Activated T-helper 17 cell treated with anti-CD3 and anti-CD28 coated beads, Interleukin-2, amount 50 U/mL, for 72 hours (primary cell): ENCODE measurements at places on chromosomes 13 and 19.
A peak's percentile ranks its signal among the peaks of the same experiment; 100 is the strongest.

DNA sequence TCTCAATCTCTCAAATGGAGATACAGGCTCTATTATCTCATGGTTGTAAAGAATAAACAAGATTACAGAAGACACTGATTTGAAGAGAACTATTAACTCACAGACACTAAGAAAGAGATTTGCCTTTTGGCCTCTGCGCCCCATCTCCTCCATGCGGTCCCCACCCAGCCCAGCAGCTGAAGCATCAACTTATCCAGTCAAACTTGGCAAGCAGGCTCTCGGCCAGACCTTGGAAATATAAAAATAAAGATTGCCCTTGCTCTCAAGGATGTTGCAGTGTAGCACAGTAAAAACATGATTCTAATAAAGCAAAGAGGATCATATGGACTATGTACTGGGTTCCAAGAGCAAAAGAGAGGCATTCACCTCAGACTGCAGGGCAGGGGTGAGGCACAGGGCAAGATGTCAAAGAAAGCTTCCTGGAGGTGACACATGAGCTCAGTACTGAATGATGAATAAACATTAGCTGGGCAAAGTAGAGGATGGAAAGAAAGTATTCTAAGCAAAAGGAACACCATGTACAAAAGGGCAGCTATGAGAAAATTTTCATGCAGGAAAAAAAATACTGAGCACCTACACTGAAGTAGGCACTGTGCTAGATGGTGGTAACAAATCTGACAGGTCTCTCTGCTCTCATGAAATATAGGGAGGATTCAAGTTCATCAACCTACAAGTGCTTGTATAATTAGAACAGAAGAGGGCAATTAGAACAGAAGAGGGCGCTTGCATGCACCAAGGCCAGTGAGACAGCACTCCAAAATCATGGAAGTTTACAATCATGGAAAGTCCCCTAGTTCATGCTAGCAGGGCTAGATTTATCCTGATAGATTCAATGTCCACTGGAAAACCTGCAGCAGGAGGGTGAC is 85.0 kb downstream of the SACS start:
- no peak for ATAC-seq

- no peak for ATAC-seq
These were observed 41.2 kb upstream of the LSM14A start for GRCh38 chr19:34131100-34131499.

DNA sequence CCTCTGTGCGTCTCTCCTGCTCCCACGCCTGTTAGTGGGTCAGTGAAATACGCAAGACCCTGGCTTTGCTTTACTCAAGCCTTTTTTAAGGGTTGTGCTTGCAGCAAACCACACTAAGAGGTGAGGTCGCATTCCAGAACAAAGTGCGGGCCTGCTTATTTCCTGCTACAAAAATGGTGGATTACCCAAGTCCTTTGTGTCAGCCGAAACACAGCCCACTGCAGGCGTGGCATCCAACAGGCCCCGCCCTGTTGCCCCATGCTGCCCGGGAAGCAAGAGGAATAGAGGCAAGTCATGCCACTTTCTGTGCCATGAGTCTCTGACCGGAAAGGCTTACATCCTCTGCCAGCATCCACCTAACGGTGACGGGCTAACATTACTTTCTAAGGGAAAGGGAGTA is 7.7 kb upstream of the IRS2 start:
- no peak for ATAC-seq

DNA sequence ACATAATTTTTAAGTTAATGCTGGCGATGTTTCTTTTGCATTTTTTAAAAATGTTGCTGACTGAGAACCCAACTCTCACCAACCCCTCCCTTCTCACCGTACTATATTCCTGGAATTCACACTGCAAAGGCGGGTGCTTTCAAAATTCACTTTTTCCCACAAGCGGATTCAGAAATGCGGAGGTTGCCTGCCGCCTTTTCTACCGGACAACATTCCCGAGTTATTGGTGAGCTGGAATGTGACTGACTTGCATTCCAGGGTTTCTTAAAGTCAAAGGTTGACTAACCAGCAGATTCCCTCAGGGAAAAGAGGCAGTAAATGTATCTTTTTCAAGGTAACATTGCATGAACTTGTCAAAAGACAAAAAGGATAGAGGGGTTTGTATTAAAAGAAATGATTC is 113.3 kb downstream of the RAB20 start:
- ATAC-seq = no peak

GRCh38 chr19:43265664-43266025 is 3.7 kb downstream of the PSG9 start:
- ATAC-seq = no peak

DNA sequence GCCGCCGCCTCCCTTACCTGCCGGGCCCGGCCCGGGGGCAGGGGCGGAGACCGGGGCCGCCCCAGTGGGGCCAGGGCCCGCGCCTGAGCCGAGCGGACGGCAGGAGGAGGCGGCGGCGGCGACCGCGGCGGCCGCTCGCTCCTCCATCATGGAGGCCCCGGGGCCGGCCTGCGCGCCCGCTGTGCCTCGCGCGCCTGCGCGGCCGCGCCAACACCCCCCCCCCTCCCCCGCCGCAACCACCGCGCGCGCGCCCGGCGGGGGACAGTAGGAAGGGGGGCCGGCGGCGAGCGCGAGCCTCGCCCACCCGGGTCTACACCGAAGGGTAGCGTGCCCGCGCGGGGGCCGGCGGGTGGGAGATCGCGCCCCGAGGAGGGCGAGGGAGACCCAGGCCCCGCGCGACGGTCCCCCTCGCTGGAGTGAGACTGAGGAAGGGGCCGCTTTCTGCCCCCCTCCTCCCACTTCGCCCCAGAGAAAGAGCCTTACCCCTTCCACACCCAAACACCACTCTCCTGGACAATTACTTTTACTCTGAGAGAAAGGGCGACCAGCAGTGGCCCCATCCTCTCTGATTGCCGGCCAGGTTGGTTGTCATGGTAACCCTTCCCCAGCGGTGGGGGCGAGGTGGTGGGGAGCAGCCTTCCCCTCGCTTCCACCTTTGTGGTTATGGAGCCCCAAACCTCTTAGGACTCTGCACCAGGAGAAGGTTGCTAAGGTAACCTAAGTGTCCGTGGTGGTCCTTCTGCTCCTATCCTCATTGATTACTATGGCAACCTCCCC is at the start of gene STRN4:
Gene STRN4, minus strand, starts transcription at position 170 of the 777 bp plus-strand sequence. Its CDS starts 20 bp downstream, at position 150.
- peak; percentile 75 for ATAC-seq

GRCh38 chr19:28010656-28011055 is 1202.3 kb downstream of the UQCRFS1 start:
- no peak for ATAC-seq

- ATAC-seq = no peak
These were observed 56.1 kb upstream of the F7 start for GRCh38 chr13:113049521-113049941.

GRCh38 chr13:99290894-99291293 is 16.3 kb downstream of the GPR183 start:
- peak; percentile 71 for ATAC-seq

DNA sequence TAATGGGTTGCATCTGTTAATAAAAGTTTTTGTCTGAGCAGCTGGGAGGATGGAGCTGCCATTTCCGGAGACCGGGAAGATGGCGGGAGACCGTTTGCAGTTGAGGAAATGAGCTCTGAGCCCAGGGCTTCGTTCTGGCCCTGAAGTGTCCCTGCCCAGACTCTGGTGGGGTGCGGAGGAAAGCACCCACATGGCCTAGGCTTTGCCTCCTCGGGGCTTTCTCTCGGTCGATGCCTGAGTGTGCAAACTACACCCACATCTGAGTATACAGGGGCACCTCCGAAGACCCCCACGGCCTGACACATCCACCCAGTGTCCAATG is 15.6 kb upstream of the NANOS3 start:
- peak; percentile 18 for ATAC-seq

DNA sequence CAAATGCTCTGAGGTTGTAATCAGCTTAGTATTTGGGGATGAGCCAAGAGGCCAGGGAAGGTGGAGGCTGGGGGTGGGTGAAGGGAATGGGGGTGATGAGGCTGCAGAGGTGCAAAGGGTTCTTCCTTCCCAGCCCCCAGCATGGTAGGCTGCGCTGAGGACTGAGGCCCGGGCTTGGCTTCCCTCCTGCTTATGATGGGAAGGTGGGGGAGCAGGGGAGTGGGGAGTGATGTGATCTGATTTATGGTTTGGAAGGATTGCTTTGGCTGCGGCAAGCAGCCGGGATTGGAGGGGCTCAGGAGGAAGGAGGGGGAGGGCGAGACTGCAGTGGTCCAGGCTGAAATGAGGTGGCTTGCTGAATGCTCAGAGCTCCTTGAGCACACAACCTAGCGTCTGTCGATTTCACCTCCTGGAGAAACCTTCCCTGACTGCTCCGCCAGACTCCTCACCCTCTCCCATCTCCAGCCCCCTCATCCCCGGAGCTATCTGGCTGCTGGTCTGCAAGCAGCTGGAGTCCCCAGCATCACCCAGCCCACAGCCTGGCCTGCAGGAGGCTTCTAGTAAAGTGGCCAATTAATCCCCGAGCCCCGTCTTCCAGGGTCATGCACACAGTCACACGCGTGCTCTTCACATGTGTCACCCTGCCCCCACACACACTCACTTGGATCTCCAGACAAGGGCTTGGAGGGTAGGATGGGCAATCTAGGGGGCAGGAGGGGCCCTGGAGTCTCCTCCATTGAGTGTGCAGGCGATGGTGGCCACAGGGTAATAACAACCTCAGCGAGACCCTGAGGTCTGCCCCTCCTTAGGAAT is 757 bp upstream of the CLEC11A start:
- ATAC-seq = no peak

DNA sequence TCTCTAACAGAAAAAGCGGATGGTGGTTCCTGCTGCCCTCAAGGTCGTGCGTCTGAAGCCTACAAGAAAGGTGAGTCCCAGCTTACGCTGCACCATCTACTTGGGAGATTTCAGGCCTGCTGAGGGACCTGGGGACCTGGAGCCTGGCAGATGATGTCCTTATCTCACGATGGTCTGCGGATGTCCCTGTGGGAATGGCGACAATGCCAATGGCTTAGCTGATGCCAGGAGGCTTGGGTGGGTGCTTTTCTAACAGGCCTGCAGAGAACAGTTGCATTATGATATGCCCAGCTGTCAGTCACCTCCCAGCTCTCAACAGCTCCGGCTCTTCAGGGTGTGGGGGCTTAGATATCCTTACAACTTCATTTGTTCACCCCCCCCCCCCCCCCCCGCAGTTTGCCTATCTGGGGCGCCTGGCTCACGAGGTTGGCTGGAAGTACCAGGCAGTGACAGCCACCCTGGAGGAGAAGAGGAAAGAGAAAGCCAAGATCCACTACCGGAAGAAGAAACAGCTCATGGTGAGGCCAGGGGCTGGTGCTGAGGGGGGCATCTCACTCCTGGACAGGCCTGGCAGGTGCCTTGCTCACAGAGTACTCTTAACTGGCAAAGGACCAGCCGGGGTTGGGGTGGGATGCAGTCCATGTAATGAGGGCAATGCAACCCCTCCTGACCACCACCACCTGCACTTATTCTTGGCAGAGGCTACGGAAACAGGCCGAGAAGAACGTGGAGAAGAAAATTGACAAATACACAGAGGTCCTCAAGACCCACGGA is 3.8 kb downstream of the RPL13A start:
- ATAC-seq = no peak

GRCh38 chr19:1896508-1896907 is 8.7 kb upstream of the ADAT3 start:
- no peak for ATAC-seq

DNA sequence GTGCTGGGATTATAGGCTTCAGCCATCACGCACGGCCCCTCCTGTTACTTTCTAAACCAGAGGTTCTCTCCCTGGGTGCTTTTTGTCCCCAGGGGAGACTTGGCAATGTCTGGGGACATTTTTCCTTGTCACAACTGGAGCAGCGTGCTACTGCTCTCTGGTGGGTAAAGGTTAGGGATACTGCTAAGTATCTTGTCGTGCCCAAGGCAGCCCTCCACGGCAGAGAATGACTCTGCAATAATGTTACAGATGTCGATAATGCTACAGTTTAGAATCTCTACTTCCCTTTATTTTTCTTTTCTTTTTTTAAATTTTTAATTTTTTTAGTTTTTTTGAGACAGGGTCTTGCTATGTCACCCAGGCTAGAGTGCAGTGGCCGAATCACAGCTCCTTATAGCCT is 38.0 kb downstream of the ADGRE1 start:
- ATAC-seq = no peak

DNA sequence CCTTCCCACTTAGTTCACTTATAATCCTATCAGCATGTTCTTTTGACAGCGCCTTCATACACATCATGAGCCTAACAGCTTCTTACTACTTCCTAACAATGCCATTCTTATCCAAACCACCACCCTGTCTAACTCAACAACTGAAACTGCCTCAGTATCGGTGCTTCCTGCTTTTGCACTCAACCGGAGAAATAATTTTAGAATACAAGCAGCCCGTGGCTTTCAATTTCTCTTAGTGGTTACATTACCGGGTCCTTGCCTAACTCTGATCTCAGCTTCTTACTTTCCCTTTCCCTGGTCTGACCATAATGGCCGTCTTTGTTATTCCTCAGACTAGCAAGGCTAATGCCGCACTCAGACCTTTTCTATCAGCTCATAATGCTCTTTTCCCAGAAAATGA is 17.0 kb downstream of the ZFP82 start:
- ATAC-seq = no peak

GRCh38 chr19:48499316-48500090 is 12.1 kb downstream of the LMTK3 start:
- ATAC-seq = no peak

- no peak for ATAC-seq
These were observed 2.2 kb upstream of the MYADM start for GRCh38 chr19:53865523-53865917.

GRCh38 chr19:4737955-4738600 is 14.4 kb upstream of the DPP9 start:
- no peak for ATAC-seq

- no peak for ATAC-seq
These were observed 6.4 kb upstream of the TPM4 start for GRCh38 chr19:16069813-16070365.

GRCh38 chr13:106505295-106505694 is 30.2 kb downstream of the EFNB2 start:
- ATAC-seq = no peak

GRCh38 chr13:79710376-79710775 is 229.4 kb downstream of the NDFIP2 start:
- ATAC-seq = no peak

- ATAC-seq = no peak
These were observed 34.0 kb downstream of the IGFL3 start for GRCh38 chr19:46090444-46090843.

- ATAC-seq = no peak
These were observed 4.2 kb upstream of the LRRC25 start for GRCh38 chr19:18401580-18402112.

GRCh38 chr13:35346494-35346893 is 130.0 kb downstream of the MAB21L1 start:
- ATAC-seq = no peak

GRCh38 chr19:47778954-47779351 is 450 bp downstream of the SELENOW start:
- ATAC-seq = peak; percentile 7

- ATAC-seq = peak; percentile 7
These were observed 581 bp downstream of the RCBTB1 start for GRCh38 chr13:49584771-49585182.

- ATAC-seq = peak; percentile 97
These were observed 481.9 kb downstream of the COG6 start for GRCh38 chr13:40137400-40137799.

GRCh38 chr13:73065665-73066340 is 7.0 kb downstream of the KLF5 start:
- ATAC-seq = no peak

- no peak for ATAC-seq
These were observed 545.2 kb downstream of the IRS2 start for GRCh38 chr13:109241160-109241559.

- ATAC-seq = peak; percentile 74
These were observed 1.7 kb upstream of the S1PR4 start for GRCh38 chr19:3176715-3177501.
